ENCODE measurements at places on chromosomes 7 and 10.
A peak's percentile ranks its signal among the peaks of the same experiment; 100 is the strongest.

DNA sequence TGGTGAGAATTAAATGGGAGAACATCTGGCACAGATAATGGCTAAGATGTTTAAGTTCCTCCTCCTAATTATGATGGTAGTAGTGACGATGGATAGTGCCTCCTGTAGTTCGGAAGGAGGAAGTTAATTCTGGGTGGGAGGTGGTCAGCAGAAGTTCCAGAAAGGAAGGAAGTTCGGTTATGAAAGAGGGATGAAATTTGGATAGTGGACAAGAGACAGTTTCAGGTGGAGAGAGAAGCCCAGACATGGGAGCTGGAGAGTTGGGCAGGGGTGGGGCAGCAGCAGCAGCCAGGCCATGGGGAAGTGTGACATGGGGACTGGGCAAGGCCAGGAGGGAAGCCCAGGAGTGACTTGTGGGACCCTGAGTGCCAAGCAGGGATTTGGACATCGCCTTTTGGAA lies 99.5 kb downstream of the CCNY start:
- no peak for DNase-seq

DNA sequence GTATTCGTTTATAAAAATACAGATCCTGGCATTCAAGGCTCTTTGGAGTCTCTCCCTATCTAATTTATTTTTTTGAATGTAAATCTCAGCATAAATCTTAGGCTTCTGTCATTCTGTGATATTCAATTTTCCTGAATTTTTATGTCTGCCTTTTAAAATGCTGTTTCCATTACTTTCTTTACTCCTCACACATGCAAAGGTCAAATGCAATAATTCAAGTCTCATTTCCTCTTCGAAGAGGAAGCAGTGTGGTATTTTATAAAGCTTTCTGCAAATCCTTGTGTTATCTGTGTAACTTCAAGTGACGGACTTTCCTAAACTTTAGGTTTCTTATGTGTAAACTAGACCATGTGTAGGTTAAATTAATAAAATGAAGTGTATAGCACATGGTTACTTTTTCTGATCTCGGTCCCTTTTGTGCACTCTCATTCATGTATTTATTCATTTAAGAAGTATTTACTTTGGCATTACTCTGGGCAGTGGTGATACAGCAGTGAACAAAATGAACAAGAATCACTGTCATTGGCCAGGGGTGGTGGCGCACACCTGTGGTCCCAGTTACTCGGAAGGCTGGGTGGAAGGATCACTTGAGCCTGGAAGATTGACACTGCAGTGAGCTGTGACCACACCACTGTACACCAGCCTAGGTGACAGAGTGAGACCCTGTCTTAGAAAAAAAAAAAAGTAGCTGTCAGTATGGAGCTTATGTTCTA lies 332.2 kb downstream of the EXOC4 start:
- no peak for DNase-seq

- DNase-seq = peak; percentile 18
Observed at GRCh38 chr10:73232887-73233286, 14.2 kb downstream of the DNAJC9 start.

- DNase-seq = no peak
Observed at GRCh38 chr7:20227291-20227795, 10.2 kb upstream of the MACC1 start.

DNA sequence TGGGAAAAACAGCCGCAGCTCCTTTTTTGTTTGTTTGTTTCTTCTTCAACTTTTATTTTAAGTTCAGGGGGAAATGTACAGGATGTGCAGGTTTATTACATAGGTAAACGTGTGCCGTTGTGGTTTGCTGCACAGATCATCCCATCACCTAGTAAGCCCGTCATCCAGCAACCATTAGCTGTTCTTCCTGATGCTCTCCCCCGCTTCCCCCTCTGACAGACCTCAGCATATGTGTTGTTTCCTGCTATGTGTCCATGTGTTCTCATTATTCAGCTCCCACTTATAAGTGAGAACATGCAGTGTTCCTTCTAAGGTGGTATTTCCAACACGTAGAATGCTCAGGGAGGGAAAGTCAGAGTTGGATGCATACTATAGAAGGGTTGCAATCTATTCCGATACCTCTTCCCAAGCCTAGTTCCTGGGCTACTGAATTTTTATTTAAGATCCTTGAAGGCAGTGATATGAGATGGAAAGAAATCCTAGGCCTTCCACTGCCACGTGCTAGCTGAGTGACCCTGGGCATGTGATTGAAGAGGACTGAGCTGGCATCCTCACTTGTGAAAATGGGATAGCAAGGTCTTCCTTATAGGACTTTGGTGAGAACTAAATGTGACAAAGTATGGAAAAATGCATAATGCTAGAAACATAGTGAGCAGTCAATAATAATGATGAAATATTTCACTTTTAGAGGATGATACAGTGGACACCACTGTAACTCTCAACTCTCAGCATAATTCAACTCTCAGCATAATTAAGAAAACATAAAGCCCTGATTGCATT lies 278.5 kb downstream of the REEP3 start:
- DNase-seq = no peak

- DNase-seq = no peak
Observed at GRCh38 chr7:101939136-101939695, 121.8 kb downstream of the CUX1 start.

- DNase-seq = no peak
Observed at GRCh38 chr10:123390874-123391273, 236.7 kb downstream of the BUB3 start.

DNA sequence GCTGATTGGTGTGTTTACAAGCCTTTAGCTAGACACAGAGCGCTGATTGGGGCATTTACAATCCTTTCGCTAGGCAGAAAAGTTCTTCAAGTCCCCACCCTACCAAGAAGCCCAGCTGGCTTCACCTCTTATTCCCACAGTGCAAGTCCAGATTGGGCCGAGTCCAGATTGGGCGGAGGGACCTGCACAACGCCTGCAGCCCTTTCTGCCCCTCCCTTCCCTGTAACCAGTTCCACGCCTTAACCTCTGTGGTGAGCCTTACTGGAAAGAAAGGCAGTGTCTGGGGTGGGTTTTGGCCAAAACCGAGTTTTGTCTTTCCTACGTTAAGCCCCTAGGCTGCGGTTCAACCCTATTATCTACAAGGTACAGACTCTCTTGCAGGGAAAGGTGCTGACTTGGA lies 268.7 kb downstream of the ZEB1 start:
- no peak for DNase-seq

- DNase-seq = no peak
Observed at GRCh38 chr10:514137-514671, 175.3 kb downstream of the DIP2C start.

- DNase-seq = no peak
Observed at GRCh38 chr10:28684157-28684985, 7.0 kb downstream of the BAMBI start.

DNA sequence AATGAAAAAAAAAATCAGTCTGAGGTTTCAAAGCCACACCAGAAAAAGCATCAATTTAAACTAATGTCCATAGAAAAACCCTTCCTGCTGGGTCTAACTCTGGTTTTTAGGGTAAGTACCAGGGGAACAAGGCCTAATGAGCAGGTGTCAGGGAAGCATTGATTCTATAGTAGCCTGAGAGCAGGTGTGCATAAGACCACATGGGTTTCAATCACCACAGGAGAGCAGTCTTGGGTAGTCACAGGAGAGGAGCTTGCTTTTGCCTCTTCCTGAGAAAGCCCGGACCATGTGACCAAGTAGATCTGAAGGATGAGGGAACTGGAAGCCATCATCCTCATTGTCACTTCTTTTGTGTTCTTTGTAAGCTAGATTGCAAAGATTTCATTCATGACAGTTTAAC lies 66.3 kb upstream of the AGK start:
- DNase-seq = no peak

- DNase-seq = peak; percentile 70
Observed at GRCh38 chr10:18159557-18159956, 19.3 kb downstream of the CACNB2 start.

DNA sequence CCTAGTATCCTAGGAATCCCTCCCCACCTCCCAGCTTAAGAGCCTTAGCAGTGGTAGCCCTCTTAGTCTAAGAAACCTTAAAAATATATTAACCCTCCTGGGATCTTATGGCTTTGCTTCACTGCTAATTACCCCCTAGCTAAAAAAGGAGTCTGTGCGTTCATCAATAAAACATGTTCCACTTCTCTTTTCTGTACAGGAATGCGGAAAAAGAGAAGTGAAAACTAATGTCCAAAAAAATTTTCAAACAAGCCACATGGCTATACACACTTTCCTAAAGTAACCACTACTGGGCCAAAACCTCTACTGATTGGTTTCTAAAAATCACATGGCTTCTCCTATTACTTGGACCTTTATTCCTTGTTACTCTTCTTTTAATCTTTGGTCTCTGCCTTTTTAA lies 667.1 kb upstream of the LRRTM3 start:
- DNase-seq = no peak

GRCh38 chr10:79923669-79924068 lies 25.2 kb downstream of the SFTPD start:
- DNase-seq = no peak

DNA sequence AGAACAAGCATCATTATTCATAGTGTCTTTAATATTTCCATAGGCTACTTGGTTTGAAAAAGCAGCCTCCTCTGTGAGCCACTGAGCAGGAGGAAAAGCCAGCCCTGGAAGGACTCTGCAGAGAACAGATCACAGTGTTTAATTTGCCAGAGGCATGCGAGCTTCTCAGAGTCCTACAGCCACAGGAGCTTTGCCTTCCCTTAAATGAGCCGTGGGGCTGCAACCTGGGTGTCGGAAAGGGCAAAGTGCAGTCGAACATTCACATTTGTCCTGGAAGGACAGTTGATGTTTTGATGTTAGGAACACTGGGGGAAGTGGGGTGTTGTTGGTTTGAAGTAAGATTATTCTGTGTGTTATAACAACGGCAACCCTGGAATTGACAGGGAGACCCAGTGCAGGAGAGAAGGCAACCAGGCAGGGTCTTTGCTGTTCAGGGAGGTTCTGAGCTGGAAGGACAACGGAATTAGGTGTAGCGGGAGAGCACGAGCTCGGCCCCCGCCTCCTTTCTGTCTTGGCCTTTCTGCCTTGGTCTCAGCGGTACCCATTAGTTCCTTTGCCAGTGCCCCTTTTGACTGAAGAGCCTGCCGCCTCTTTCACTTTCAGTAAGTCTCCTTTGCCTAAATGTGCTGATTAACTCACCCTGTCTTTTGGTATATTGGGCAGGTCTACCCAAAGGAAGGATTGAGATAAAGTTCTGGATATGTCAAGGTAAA lies 192.3 kb upstream of the PITRM1 start:
- DNase-seq = no peak

DNA sequence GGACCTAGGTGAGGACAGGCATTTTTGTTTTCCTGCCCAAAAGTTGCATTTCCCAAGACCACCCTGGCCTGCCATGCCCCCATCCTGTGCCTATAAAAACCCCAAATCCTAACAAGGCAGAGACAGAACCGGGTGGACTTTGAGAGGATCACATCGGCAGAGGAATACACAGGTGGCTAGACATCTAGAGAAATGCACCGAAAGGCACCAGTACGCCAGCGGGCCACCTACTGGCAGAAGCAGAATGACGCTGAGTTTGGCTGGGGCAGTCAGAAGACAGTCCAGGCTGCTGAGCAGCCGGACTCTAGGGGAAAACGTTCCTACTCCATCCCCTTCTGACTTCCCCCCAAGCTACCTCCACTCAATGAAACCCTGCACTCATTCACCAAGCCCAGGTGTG lies 2.8 kb downstream of the AKR1C4 start:
- DNase-seq = no peak

DNA sequence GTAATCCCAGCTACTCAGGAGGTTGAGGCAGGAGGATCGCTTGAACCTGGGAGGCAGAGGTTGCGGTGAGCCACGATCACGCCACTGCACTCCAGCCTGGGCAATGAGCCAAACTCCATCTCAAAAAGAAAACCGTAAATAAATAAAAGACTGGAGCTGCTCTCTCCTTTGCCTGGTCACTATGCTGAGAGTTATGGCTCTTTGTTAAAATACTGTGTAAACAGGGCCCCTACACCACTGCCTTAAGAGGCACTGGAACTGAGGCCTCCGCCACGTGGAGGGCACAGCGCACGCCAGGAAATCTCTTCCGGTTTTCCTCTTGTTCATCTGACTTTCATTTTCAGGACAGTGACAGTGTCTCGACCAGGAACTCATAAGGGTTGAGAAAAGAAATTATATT lies 123.3 kb downstream of the PAXIP1 start:
- no peak for DNase-seq

- DNase-seq = no peak
Observed at GRCh38 chr7:36131026-36131425, 22.0 kb upstream of the EEPD1 start.

DNA sequence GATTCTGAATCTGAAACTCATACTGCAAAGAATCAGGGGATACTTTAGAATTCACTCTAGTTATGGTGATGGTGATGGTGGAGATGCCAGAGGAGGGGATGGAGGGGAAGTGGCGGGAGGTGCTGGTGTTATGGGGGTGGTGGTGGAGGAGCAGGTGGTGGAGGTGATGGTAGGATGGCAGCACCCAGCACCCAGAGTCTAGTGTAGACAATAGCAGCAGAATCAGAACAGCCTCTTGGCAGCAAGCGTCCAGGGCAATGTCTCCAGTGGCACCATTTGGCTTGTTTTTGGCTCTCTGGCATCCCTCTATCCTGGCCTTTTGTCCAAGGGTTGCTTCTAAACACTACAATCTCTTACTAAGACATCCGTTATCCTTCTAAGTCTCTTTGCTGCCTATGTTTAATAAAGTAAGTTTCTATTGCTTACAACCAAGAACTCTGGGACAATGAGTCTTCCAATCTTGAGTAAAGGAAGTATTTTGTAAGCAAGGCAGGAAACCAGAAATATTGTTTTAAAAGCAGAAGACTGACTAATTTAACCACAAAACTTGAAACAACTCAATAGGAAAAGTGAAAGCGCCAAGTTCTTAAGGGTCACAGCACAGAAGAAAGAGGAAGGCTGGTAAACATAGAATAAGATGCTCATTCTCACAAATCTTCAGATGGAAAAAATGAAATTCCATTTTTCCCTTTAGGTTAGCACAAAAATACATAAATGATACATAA lies 42.4 kb upstream of the GDF10 start:
- DNase-seq = peak; percentile 35

GRCh38 chr7:2834748-2835441 lies 9.2 kb downstream of the GNA12 start:
- peak; percentile 38 for DNase-seq

- no peak for DNase-seq
Observed at GRCh38 chr7:55534916-55535590, 37.2 kb downstream of the VOPP1 start.

- DNase-seq = peak; percentile 41
Observed at GRCh38 chr10:113473851-113474250, 79.0 kb upstream of the HABP2 start.

DNA sequence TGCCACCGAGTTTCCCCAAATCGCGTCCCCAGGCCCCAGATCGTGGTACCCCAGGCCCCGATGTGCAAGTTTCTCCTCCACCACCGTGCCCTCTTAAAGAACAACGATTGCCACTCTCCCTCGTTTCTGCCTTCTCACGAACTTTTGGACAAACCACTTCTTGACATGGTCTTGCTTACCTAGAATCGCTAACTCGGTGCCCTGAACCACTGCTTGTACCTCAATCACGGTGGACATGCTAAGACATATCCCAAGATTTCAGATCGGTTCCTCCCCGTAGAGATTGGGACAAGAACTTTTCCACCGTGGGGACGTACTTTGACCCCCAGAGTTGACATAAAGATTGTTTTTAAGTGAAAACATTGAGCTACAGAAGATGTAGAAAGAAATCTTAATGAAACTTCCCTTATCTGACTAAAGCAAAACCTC lies 477 bp upstream of the ZC3HAV1 start:
- DNase-seq = no peak

All from fibroblast of mammary gland (primary cell).